Activated naive CD4-positive, alpha-beta T cell treated with anti-CD3 and anti-CD28 coated beads, Interleukin-2, amount 50 U/mL, for 72 hours (primary cell): ENCODE measurements at places on chromosomes 3 and 15. TPM values are rescaled to one million over a fixed set of nuclear protein-coding genes. Genes with fewer than 3 reads are reported as not detected.

DNA sequence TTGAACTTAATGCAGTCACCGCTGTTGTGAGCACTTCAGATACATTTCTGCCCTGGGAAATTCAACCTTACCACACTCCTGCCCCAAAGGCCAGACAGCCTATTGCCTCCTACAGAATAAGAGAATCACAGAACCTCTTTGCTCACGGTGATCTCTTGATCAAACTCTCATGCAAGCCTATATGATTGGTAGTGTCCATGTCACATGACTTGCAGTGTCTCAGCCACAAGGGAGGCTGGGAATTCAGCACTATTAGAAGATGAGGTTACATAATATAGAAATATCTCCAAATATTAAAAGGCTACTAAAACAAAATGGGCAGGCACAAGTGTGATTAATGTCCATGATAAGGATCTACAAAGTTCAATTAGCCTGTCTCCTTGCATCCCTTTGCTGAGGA lies 3.8 kb upstream of the PCOLCE2 start:
- DNase-seq = no peak

GRCh38 chr3:197550489-197550888 lies 5.3 kb downstream of the BDH1 start:
- DNase-seq = no peak

- no peak for DNase-seq
Observed at GRCh38 chr3:107690522-107691138, 167.9 kb downstream of the BBX start.

DNA sequence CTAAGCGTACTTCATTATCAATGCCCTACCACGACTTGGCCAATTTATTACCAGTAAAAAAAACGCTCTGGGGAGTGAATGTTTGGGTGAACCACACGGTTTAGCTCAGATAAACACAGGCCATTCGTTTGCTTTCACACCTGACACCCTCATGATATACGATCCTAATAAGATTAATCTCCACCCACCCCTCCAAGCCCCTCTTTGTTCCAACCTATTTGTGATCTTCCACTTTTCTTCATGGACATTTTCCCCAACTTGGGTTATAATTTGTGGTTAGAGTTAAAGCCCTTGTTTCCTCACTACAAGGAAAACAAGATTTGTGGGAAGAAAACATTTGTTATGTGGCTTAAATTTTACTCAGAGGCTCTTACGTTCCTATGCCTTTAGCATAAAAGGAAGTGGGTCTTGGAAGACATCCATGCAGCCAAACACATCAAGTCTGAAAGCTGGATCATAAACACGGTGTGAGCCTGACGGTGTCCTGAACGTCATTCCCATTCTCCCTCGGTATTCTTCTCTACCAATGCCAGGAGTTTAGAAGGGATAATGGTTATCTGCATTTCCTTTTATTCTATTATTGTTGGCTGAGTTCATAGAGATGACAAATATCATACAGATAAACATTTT lies 518.9 kb downstream of the NR2F2 start:
- no peak for DNase-seq

GRCh38 chr15:24734396-24734795 lies 58.8 kb downstream of the NPAP1 start:
- no peak for DNase-seq

DNA sequence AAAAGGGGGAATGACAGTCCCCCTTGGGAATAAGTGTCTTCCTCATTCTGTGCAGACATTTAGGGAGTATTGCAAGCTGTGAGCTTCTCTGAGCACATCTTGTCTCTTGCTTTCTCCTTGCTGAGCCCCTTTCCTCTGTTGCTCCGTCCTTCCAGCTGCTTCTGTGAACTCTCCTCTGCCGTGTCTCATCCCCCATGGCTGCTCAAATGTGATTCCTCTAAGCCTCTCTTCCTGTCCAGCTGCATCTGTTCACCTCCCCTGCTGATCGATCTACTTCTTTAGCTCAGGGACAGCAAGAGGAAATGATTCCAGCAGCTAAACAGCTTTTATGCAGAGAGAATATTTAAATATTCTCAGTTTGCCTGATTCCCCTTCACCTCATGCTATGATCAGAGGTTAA lies 328.0 kb upstream of the DNAJC19 start:
- DNase-seq = no peak

DNA sequence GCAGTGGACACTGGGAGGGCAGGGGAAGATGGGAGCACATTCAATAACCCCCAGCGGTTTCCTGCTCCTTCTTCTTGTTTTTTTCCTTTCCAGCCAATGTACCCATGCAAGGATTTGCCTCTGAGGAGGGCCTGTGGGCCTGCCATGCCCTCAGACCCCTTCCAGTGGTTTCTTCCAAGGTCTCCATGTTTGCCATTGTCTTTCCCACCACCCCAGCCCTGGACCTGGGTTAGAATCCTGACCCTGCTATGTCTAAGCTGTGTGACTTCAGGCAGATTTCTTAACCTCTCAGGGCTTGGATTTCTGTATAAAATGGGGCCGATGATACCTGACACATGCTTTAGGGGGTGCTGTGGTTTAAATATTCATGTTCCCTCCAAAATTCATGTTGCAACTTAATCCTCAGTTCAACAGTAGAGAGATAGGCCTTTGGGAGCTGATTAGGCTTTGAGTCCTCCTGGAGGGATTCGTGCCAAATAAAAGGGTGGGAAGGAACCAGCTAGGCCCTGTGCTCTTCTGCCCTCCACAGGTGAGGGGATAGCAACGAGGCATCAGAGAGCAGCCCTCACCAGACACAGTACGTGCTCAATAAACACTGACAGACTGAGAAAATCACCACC lies 46.3 kb upstream of the FLNB start:
- no peak for DNase-seq

DNA sequence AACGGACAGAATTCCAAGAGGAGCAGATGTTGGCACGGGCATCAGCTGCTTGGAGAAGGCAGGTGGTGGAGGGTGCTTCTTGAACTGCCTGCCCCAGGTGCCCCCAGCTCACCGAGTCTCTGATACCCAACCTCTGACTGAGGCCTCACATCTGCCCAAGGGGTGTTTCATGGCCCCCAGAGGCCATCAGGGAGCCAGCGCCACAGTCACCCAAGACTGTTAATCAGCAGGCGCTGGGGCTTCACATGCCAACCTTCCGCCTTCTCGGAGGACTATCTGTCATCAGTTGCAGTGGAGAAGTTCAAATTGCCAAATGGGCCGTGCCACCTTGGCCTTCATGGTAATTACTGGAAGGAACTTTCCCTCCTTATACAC lies 61.9 kb upstream of the SLC6A1 start:
- peak; percentile 21 for DNase-seq

DNA sequence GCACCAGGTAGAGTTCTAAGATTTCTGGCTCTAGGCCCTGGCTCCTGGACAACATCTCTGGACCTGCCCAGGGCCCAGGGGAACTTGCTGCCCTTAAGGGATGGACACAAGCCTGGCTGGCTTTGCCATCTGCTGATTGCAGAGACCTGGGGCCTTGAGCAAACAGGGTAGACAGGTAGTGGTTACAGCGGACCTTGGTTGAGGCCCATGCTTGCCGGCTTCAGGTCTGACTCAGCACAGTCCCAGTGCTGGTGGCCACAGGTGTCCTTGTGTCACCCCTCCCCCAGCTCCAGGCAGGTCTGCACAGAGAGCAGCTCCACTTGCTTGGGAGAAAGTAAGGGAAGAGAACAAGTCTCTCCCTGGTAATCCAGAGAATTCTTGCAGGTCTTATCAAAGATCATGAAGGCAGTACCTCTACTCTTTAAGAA lies 15.9 kb upstream of the ACTL6A start:
- no peak for DNase-seq

The SI gene
- not detected for total RNA-seq
